Activated naive CD4-positive, alpha-beta T cell treated with anti-CD3 and anti-CD28 coated beads, Interleukin-2, amount 50 U/mL, for 72 hours (primary cell): ENCODE measurements at places on chromosomes 7 and 10. TPM values are rescaled to one million over a fixed set of nuclear protein-coding genes. Genes with fewer than 3 reads are reported as not detected.

GRCh38 chr10:125068406-125068805 is 92.0 kb downstream of the CTBP2 start:
- no peak for DNase-seq

DNA sequence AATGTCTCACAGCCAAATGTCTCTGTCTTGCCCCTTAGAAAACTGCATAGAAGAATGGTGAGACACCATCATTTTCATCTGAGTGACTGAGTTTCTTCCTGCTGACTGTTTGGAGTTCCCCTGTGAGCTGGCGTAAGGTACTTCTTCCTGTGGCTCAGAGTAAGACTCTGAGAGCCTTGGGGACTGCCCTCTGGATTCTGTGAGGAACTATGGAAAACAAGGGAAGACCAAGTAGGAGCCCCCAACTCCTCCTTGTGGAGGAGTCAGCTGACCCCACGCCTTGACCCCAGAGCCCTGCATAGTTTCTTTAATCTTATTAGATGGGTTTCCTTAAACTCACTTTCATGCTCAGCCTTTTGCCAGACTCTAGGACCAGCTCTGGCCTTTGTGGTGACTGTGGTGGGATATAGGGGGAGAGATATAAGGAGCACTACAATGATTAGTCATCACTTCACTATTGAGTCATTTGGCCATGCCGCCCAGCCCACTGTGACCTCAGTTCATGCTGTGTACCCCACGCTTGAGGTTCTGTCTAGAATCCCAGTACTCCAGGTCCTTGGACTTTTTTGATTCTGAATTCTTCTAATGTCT is 51.8 kb upstream of the FAM133B start:
- peak; percentile 63 for DNase-seq

GRCh38 chr7:2813350-2814185 is 30.5 kb downstream of the GNA12 start:
- DNase-seq: no peak

DNA sequence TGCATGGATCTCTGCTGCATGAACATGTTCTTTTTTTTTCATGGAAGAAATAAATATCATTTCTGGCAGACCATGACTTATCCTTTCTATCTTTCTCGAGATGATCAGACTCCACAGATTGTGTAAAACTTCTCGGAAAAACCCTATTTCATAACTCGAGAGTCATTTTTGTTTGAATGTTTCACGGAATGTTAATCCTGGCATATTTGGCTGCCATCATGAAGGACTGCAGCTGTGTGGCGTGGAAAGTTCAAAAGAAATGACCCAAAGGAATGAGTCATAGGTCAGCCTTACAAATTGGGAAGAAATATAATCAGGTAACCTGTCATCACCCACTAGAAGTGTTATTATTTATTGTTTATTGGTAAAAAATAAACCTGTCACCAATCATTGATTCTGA is 566.8 kb downstream of the SDK1 start:
- no peak for DNase-seq

GRCh38 chr10:35129185-35129674 is 2.6 kb downstream of the CREM start:
- no peak for DNase-seq

GRCh38 chr10:123252779-123253178 is 98.6 kb downstream of the BUB3 start:
- DNase-seq: no peak

DNA sequence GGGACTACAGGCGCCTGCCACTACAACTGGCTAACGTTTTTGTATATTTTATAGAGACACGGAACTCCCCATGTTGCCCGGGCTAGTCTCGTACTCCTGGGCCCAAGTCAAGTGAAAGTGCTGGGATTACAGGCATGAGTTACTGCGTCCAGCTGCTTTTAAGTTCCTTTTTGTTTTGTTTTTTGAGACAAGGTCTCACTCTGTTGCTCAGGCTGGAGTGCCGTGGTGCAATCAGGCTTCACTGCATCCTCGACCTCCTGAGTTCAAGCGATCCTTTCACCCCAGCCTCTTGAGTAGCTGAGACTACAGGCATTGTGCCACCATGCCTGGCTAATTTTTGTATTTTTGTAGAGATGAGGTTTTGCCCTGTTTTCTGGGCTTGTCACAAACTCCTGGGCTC is 155.0 kb downstream of the GALNT17 start:
- no peak for DNase-seq

GRCh38 chr10:78706256-78706655 is 362.5 kb upstream of the ZMIZ1 start:
- no peak for DNase-seq

DNA sequence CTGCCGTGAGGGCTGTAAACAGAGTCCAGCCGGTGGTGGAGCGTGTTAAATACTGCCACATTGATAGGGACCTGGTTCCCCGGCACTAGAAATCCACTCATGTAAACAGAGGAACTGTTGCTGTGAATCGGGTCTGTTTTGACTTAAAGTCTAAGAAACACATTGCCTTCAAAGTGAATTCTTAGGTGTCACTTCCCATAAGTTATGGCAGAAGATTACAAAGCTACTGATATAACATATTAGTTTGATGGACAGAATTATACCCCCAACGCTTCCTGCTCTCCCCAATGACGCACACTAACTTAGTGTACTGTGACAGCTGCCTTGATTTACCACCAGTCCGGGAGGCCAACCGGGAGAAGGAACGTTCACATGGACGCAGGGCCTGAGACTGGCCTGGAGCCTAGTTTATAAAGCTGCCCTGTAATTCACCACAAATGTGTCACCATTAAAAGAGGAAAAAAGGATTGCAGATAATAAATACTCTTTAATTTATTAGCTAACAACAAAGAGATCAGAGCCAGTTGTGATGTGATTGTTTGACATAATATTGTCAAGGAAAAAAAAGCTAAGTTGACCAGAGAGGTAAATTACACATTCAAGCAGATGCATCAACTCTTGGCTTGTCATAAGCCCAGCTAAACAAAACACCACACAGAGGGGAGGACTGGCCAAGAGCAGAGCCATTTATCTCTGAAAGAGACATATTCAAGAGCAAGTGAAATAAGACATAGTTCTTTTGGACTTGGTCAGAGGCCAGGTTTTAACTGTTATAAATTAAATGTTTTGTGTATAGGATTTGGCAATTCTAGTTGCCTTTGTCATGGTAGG is 820.6 kb downstream of the LRMDA start:
- DNase-seq: no peak

DNA sequence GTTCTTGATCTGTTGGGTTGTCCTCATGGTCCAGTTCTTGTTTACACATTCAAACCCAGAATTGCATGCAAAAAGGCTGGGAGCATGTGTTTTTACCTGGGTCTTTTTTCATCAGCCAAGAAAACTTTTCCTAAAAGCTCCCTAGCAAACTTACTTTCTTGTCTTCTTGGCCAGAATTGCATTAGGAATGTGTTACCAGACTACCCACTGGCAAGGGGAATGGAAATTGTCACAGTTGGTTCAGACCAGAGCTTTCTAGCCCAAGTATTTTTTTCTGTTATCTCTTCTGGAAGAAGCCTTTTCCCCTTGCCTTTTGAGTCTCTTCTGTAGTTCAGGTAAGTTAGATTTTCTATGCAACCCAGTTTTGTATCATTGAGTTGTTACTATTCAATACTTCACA is 77.5 kb downstream of the BMPR1A start:
- DNase-seq: no peak

GRCh38 chr10:29039677-29040189 is 249.1 kb upstream of the LYZL1 start:
- no peak for DNase-seq

DNA sequence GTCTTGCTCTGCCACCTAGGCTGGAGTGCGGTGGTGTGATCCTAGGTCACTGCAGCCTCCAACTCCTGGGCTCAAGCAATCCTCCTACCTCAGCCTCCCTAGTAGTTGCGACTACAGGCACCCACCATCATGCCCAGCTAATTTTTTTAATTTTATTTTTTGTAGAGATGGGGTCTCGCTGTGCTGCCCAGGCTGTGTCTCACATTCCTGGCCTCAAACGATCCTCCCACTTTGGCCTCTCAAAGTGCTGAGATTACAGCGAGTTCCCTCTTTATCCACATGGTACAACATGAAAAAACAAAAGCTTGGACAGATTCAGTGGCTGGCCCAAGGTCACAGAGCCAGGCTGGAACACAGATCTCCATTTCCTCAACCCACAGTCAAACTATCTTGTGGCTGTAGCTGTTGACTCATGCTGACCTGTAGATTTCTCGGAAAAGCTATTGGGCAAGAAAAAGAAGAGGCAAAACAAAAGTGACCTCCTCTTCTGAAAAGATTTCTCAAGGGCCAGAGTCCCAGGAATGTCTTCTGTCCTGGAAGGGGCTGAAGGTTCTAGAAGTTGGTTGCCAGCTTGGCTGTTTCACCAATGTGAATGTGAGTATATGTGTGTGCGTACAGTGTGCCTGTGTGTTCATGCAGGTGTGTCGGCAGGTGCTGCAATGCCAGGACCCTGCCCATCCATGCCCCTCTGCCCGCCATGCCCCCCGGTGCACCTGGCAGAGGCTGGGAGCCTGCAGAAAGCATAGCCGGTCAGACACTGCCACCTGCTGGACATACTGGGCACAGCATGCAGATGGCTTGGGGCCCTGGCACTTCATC is 28.4 kb downstream of the TMEM130 start:
- peak; percentile 62 for DNase-seq

- DNase-seq: no peak
Observed at GRCh38 chr10:93154531-93154930, 80.8 kb downstream of the CYP26A1 start.

- DNase-seq: no peak
Observed at GRCh38 chr7:139829025-139829774, at the start of gene TBXAS1. Gene TBXAS1 (plus strand): TSS chr7:139829264. CDS start chr7:139829391, 127 bp downstream.

DNA sequence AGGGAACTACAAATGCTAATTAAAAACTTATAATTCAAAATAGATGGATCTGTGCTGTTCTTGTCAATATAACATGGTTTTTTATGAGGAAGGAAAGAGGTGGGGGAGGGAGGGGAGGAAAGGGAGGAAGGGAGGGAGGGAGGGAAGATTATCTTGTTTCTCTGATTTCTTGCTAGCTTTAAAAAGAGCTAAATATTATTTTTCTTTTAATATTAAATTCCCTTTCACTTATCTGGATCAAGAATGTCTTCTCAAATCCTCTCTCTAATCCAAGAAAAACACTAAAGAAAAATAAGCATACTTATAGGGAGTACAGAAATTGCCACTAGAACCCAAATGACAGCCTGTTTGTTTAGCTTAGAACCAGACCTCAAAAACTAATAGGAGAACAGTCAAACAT is 55.2 kb downstream of the LRRN3 start:
- no peak for DNase-seq

DNA sequence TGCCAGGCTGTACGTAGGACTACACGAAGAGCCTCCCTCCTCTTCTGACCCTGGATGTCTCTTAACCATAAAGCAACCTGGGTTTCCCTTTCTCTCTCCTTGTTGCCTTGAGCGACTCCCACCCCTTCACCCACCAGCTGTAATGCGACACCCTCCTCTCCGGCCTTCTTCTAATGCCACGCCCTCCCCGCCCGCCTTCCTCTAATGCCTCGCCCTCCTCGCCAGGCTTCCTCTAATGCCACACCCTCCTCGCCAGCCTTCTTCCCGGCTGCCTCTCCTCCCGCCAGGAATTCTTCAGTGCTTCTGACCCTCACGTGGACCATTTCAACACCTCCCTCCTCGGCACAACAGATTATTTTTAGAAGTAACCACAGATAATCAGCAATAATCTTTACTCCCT is 348.5 kb upstream of the SHH start:
- no peak for DNase-seq

- DNase-seq: no peak
Observed at GRCh38 chr10:49174261-49174925, 13.8 kb downstream of the TMEM273 start.

- no peak for DNase-seq
Observed at GRCh38 chr7:133253519-133253875, 619 bp downstream of the EXOC4 start.

GRCh38 chr7:750111-750905 is 23.2 kb upstream of the PRKAR1B start:
- DNase-seq: no peak

GRCh38 chr7:84837405-84837804 is 349.5 kb downstream of the SEMA3D start:
- no peak for DNase-seq

DNA sequence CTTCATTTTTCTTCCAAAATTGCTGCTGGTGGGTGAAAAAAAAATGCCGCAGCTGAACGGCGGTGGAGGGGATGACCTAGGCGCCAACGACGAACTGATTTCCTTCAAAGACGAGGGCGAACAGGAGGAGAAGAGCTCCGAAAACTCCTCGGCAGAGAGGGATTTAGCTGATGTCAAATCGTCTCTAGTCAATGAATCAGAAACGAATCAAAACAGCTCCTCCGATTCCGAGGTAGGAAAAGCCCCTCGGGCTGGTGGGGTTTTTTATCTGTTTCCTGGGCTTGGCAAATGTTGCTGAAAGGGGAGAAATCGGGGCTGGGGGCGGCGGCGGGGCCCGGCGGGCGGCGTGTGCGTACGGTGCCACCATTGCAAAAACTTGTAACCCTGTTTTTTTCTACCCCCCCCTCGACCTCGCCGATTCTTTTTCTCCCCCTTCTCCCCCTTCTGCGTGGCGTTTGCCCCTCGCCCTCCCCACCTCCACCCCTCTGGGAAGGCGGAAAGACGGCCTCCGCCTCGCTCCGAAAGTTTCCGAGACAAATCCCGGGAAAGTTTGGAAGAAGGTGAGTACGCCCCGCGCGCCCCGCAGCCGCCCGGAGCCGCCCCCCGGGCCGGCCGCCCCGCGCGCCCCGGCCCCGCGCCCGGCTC is 789 bp downstream of the TCF7L2 start:
- DNase-seq: no peak

Gene NANOS1
- total RNA-seq: 0.14 TPM

Gene CALHM1
- total RNA-seq: not detected

Gene CAPZA2
- 97.3 TPM for total RNA-seq

Gene RTKN2
- 10.0 TPM for total RNA-seq

Gene RASA4B
- 23.9 TPM for total RNA-seq

Gene FAM3C
- 13.0 TPM for total RNA-seq

Gene TRIM50
- 0.20 TPM for total RNA-seq

Gene SERPINE1
- 0.27 TPM for total RNA-seq

Gene ADAM12
- 0.32 TPM for total RNA-seq

Gene ASZ1
- not detected for total RNA-seq

Gene ZEB1
- total RNA-seq: 44.4 TPM

Gene PAX4
- total RNA-seq: not detected

Gene SCART1
- 3.8 TPM for total RNA-seq

Gene GRID1
- not detected for total RNA-seq

Gene PCLO
- 0.02 TPM for total RNA-seq

Gene SEC61G
- total RNA-seq: 161 TPM

Gene ATAD1
- total RNA-seq: 35.0 TPM

Gene GPR37
- total RNA-seq: not detected

Gene HOXA1
- not detected for total RNA-seq

Gene MET
- total RNA-seq: 0.88 TPM

Gene AGR3
- total RNA-seq: not detected
